ENCODE measurements at places on chromosomes 11 and 22.

- DNase-seq: no peak
- no peak overlapping the region for H3K27ac ChIP-seq
- peaks cover 14% of the 10 kb centered on the region for H3K4me1 ChIP-seq
- H3K27me3 ChIP-seq: no peaks in the 10 kb centered on the region
These were observed 51.8 kb upstream of the IGLL5 start for GRCh38 chr22:22835771-22836291.

- no peaks in the 10 kb centered on the region for H3K27me3 ChIP-seq
- H3K36me3 ChIP-seq: no peaks in the 10 kb centered on the region
- H3K4me1 ChIP-seq: no peaks in the 10 kb centered on the region
- H3K27ac ChIP-seq: no peak overlapping the region
These were observed 20.6 kb downstream of the KCNQ1OT1 start for GRCh38 chr11:2679011-2679676.

GRCh38 chr11:2571598-2572281 is 126.9 kb downstream of the KCNQ1 start:
- DNase-seq: no peak
- H3K36me3 ChIP-seq: peaks cover 3% of the 10 kb centered on the region
- H3K27me3 ChIP-seq: no peaks in the 10 kb centered on the region
- no peak overlapping the region for H3K27ac ChIP-seq
- no peaks in the 10 kb centered on the region for H3K4me1 ChIP-seq
- H3K4me3 ChIP-seq: no peak overlapping the region

GRCh38 chr11:34897171-34897870 is 18.9 kb downstream of the APIP start:
- H3K36me3 ChIP-seq: no peaks in the 10 kb centered on the region
- H3K27me3 ChIP-seq: no peaks in the 10 kb centered on the region
- H3K4me1 ChIP-seq: no peaks in the 10 kb centered on the region
- H3K27ac ChIP-seq: no peak overlapping the region

GRCh38 chr11:6427516-6427915 is 8.6 kb upstream of the APBB1 start:
- H3K4me1 ChIP-seq: no peaks in the 10 kb centered on the region
- H3K27ac ChIP-seq: no peak overlapping the region
- H3K27me3 ChIP-seq: no peaks in the 10 kb centered on the region
- DNase-seq: no peak

DNA sequence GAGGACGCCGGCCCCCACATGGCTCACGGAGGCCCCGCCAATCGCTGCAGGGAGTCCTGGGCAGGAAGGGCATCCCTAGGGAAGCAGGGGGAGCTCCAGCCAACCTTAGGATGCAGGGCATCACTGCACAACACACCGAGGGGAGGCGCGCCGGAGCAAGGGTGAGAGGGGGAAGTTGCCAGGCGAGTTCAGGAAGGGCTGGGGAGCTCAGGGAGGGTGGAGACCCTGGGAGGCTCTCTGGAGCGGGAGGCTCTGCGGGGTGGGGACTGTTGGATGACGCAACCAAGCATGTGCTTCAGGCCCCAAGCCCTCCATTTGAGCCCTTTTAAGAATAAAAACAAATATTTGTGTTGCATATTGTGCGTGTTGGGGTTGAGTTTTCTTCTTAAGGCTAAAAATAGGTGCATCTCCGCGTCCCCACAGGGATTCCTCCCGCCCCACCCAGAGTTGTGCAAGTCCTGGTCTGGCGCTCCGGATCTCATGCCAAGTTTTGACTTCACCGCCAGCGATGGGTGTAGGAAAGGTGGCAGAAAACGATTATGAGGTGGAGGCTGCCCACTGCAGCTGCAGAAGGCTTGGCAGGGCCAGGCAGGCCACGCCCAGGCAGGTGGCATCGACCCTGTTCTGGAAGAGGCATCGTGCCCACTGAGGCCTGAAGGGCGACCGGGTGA is 65.2 kb downstream of the WNT7B start:
- no peak for DNase-seq
- no peak overlapping the region for H3K4me3 ChIP-seq
- H3K36me3 ChIP-seq: no peaks in the 10 kb centered on the region
- no peaks in the 10 kb centered on the region for H3K4me1 ChIP-seq
- no peak overlapping the region for H3K27ac ChIP-seq

DNA sequence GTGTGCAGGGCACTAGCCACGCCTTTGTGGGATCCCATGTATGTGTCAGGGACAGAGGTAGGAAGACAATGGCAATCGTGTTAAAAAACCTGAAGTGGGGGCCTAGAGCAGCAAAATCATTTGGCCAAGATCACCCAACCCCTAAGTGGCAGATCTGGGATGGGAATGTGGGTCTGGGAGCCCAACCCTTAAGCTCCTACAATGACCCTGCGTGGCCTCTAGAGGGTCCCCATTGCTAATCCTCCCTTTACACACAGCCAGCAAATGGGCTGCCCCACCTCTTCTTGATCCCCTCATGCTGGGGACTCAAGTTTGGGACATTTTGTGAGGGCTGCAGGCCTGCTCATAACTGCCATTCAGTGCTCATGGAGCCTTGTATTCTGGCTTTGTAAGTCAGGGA is 73.2 kb upstream of the SUSD2 start:
- H3K27me3 ChIP-seq: no peaks in the 10 kb centered on the region
- H3K4me1 ChIP-seq: no peaks in the 10 kb centered on the region
- no peak overlapping the region for H3K27ac ChIP-seq
- H3K4me3 ChIP-seq: no peak overlapping the region
- H3K36me3 ChIP-seq: peaks cover 19% of the 10 kb centered on the region

DNA sequence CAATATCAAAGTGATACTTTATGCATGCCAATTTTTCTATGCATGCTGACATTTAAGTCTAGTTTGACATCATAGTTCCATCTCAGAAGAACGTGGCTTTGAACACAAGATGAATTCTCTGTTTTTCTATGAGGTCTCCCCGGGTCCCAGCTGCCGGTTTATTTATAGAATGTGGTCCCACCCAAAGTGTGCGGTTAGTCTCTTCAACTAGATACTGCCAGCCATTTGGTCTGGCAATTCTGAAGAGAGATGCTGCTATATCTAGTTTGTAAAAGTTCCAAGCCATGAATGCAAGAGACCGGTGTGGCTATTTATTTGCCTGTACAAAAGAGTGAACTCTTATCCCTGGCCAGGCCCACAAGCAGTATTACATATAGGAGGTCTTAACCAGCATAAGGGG is 9.2 kb downstream of the OR5A2 start:
- H3K4me1 ChIP-seq: peaks cover 10% of the 10 kb centered on the region
- no peak for DNase-seq
- no peak overlapping the region for H3K4me3 ChIP-seq
- H3K36me3 ChIP-seq: no peaks in the 10 kb centered on the region

- H3K36me3 ChIP-seq: peaks cover 2% of the 10 kb centered on the region
- H3K4me1 ChIP-seq: peaks cover 4% of the 10 kb centered on the region
- no peak overlapping the region for H3K27ac ChIP-seq
- DNase-seq: no peak
- no peaks in the 10 kb centered on the region for H3K27me3 ChIP-seq
These were observed 44.9 kb downstream of the MACROD1 start for GRCh38 chr11:64120951-64121569.

DNA sequence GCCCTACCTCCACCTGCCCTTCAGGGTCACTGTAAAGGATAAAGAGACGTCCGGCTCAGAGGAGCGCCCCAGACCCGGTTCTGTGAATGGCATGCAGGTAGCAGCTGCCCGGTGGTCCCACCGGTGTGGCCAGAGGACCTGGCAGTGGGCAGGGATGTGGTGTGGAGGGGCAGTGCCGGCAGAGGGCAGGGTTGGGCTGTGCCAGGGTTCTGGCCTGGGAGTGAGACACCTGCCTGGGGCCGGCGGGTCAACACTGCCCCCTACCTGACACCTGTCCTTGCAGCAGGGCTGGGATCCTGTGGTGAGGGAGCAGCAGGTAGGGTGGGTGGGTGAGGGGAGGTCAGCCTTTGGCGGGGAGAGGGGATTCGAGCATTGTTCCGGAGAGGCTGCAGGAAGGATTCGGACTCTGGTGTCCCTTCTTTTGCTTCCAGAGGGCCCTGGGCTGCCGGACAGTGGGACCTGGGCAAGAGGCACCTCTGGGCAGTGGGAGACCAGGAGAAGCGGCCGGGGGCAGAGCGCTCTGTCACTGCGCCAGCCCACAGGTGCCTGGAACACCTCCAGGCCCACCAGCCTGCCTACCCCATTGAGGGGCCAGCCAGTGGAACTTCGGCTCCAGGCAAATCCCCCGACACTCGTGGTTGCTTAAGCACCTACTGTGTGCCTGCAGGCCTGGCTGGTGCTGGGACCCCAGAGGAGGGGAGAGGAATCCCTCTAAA is 1.6 kb upstream of the PHLDA2 start:
- H3K27me3 ChIP-seq: peaks cover 55% of the 10 kb centered on the region
- peak overlapping the region; percentile 62 for H3K4me3 ChIP-seq
- H3K4me1 ChIP-seq: peaks cover 8% of the 10 kb centered on the region
- H3K36me3 ChIP-seq: no peaks in the 10 kb centered on the region
- H3K27ac ChIP-seq: no peak overlapping the region

DNA sequence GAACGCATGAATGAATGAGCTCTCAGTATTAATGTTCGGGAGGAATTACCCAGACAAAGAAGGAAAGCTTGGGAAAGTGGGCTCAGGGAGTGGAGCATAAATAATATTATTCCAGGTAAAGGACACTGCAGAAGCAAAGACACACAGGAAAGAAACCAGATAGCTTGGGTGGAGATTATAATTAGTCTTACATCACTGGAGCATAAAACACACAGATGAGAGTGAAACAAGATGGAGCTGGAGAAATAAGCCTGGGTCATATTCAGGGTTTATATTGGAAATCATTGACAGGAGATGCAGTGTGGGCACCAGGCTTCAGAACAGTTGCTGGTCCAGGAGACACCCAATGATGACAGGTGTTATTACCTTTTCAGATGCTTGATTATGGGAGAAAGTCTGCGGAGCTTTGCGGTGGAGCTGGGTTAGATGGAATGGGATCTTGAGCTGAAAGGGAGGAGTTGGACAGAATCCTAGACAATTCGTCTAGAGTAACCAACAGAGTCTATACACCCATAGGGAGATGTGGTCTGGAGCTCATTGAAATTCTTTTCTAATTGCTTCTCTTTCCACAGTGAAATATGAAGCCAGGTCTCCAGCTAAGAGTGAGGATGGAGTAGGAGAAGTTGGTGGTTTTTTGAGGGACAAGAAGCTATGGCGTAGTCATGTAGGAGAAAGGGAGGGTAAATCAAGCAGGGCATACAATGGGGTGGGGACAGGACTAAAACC is 227.2 kb downstream of the FAM76B start:
- DNase-seq: no peak
- no peak overlapping the region for H3K27ac ChIP-seq
- no peak overlapping the region for H3K4me3 ChIP-seq
- no peaks in the 10 kb centered on the region for H3K4me1 ChIP-seq

DNA sequence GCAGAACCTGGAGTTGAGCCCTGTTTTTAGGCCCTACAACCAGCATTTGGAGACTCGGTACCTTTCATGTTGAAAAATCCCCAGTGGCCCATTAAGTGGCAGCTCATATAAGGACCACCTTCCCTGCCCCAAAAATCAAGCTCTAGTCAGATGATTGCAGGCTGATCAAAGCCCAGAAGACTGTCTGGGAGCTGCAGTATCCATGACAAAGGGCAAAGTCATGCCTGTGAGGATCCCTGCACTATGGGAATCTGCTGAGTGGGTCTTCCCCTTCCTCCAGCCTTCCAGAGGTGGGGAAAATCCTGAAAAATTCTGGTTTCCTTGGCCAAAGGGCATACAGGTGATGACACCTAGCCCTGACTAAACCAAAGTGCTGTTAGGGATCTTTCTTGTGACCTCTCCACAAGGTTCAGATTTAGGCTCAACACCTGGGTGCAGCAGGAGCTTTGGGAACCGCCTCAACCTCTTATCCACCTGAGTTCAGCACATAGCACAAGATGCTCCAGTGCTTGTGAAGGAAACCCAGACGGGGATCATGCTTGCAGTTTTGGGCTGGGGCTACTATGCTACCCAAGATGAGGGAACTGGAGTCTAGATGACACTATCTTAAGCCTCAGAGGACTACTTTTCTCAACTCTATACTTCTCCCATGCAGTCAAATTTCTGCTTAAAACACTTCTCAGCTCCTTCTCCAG is 1.2 kb upstream of the TRIM3 start:
- H3K27me3 ChIP-seq: no peaks in the 10 kb centered on the region
- peaks cover 11% of the 10 kb centered on the region for H3K4me1 ChIP-seq
- DNase-seq: no peak
- H3K36me3 ChIP-seq: peaks cover 17% of the 10 kb centered on the region

GRCh38 chr11:112751329-112751728 is 209.9 kb upstream of the NCAM1 start:
- H3K27ac ChIP-seq: no peak overlapping the region
- H3K4me3 ChIP-seq: no peak overlapping the region
- H3K4me1 ChIP-seq: no peaks in the 10 kb centered on the region
- no peaks in the 10 kb centered on the region for H3K27me3 ChIP-seq
- H3K36me3 ChIP-seq: no peaks in the 10 kb centered on the region
- no peak for DNase-seq

GRCh38 chr22:39232246-39232645 is 12.5 kb downstream of the PDGFB start:
- no peaks in the 10 kb centered on the region for H3K36me3 ChIP-seq
- H3K4me1 ChIP-seq: peaks cover 16% of the 10 kb centered on the region
- H3K4me3 ChIP-seq: no peak overlapping the region
- no peak overlapping the region for H3K27ac ChIP-seq
- DNase-seq: no peak
- H3K27me3 ChIP-seq: no peaks in the 10 kb centered on the region

DNA sequence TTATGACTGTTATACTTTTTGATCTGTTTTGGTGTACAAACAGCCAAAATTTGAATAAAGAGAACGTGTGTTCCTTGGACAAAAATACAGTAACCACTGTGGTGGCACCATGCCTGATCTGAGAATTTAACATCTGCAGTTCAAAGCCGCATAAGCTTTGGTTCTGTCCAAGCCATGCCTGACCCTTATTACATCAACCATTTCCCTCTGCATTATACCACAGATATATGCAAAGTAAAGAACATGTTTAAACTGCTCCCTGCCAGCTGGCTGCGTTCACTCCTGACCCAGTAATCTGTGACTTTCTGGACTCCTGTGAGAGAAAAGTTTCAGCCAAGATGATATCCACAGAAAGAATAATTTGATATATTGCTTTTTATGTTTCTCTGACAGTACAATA is 890.5 kb upstream of the ANO3 start:
- H3K4me3 ChIP-seq: no peak overlapping the region
- no peak for DNase-seq
- no peaks in the 10 kb centered on the region for H3K27me3 ChIP-seq
- no peak overlapping the region for H3K27ac ChIP-seq
- no peaks in the 10 kb centered on the region for H3K4me1 ChIP-seq

- H3K27me3 ChIP-seq: no peaks in the 10 kb centered on the region
- no peaks in the 10 kb centered on the region for H3K4me1 ChIP-seq
- no peaks in the 10 kb centered on the region for H3K36me3 ChIP-seq
- H3K27ac ChIP-seq: no peak overlapping the region
- no peak overlapping the region for H3K4me3 ChIP-seq
- DNase-seq: no peak
These were observed 9.0 kb upstream of the PANX3 start for GRCh38 chr11:124602193-124602592.

Data from T-cell (primary cell).